ENCODE measurements at places on chromosomes 7 and 10. TPM values are rescaled to one million over a fixed set of nuclear protein-coding genes. Genes with fewer than 3 reads are reported as not detected.

GRCh38 chr7:27344471-27344870 is 101.9 kb downstream of the EVX1 start:
- DNase-seq: no peak

- no peak for DNase-seq
Measured at GRCh38 chr7:147678943-147679342, 911.6 kb upstream of the C7orf33 start.

- peak; percentile 82 for DNase-seq
Measured at GRCh38 chr10:63106111-63106755, 26.9 kb upstream of the NRBF2 start.

The LRIT1 gene
- not detected for total RNA-seq

The LMOD2 gene
- not detected for total RNA-seq
